ENCODE measurements at places on chromosomes 1 and 21.

DNA sequence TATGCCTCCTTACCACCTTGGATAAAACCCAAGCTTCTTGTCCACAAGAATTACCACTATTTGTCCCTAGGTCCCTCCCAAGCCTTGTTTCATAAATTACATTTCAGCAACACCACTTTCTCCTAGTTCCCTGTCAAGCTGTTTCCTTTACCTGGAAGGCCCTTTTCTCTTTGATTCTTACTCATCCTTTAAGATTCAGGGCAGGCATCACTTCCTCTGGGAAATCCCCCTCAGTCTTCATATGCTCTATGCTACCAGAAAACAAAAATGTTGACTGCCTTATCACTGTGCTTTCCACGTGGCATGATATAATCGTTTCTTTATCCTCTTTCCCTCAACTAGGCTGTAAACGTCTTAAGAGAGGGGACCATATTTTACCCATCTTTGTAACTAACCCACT is 102.7 kb downstream of the LYST start:
- no peak for DNase-seq

GRCh38 chr1:57007948-57008347 is 42.1 kb upstream of the C8B start:
- DNase-seq, result no peak

- DNase-seq, result no peak
Measured at GRCh38 chr1:67135354-67135753, 584 bp upstream of the C1orf141 start.

- no peak for DNase-seq
Measured at GRCh38 chr1:214464445-214465287, 86.7 kb downstream of the PTPN14 start.

- no peak for DNase-seq
Measured at GRCh38 chr21:17949421-17949820, 130.3 kb upstream of the C21orf91 start.

DNA sequence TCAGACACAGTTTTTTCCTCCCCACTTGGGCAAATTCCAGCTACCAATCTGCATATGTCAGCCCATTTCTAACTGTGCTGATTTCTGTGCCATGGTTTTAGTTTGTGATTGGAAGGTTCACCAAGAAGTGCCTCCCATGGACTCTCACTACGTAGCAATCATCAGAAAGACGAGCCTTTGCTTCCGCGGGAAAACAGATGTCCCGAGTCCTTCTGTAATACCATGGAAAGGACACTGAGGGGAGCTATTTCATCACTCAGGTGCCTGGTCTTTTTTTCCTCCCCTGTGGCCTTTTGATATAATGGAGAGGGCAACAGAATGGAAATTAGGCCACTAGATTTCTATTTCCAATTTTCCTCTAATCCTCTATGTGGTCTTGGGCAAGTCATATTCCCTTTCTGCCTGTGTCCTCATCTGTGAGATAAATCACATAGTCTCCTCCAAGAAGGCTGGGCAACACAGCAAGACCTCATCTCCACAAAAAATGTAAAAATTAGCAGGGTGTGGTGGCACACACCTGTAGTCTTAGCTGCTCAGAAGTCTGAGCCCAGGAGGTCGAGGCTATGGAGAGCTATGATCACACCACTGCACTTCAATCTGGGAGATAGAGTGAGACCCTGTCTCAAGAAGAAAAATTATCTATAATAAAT is 24.8 kb downstream of the LEMD1 start:
- DNase-seq, result no peak

DNA sequence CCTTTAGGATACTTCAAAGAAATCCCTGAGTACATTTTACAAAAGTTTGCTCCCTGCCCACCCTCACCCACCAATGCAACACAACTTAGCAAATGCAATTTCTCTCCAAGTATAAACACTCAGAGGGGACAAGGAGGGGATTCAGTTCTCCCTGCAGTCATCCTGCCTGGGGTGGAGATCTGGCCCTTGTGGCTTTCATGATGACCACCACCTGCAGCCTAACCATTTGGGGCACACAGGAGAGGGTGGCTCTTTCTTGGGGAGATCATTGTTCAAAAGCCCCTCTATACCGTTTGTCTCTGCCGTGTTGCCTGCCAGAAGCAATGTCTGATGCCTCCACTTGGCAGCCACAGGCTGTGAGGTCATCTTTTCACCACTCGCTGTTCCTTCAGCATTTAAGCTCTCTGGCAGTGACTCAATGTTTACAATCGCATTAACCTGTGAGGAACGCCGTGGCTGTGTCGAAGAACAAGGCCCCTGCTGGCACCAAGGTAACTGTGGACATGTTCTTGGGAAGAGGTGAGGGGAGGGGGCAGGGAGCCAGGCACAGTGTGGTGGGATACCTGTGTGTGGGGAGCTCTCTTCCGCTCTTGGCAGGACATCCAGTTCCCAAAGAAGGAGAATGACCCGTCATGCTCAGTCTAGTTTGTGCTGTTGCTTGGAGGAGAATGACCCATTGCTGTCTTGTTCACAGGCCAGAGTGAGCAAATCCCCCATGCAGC is 103.9 kb upstream of the DUSP10 start:
- no peak for DNase-seq

DNA sequence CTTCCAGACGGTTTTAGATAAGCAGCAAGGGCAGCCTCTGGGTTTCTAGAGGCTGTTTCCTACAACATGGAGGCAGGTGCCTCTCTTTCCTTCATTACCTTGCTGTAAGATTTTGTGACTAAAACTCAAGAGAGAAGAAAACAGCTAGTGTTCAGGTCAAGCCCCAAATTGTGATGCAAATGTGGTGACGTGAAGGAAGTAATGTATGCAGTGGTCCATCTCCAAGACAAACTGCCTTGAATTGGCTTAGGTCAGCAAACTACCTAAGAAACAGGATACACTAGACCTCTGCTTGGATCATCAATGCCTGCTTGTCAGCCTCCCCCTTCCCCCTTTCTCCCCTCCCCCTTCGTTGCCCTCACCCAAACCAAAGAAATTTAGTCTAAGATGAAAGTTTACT is 28.9 kb upstream of the RIPK4 start:
- DNase-seq, result no peak

DNA sequence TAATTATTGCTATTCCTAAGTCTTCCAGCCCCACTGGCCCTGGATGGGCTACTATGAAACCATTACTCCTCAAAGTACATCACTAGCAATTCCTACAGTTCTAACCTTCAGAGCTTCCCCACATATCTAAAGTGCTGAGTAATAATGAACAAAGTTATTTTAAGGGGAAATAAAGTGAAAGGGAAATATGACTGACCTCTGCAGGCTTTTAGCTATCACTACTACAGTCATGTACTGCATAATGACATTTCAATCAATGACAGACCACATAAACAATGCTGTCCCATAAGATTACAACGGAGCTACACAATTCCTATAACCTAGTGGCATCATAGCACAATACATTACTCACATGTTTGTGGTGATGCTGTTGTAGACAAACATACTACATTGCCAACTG is 32.5 kb upstream of the ASPM start:
- DNase-seq, result no peak

DNA sequence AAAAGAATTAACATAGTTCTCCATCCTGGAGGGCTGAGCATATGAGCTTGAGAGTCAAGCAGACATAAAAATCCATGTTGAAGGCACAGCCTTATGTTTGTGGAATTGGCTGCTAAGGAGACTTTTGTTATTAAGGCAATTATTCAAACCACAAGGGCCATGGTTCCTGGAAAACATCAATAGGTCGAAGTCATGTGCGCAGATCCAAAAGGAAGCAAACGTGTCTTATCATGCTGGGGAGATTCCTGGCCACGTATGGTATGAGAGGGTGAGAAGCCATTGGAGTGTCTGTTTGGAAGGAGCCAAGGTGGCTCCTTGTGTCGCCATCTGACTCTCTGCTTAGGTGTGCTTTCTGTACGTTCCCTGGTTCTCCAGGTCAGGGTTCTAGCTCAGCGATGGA is 61.8 kb upstream of the COA6 start:
- DNase-seq, result no peak

- DNase-seq, result no peak
Measured at GRCh38 chr1:63414691-63415365, 47.4 kb downstream of the ALG6 start.

GRCh38 chr1:183291802-183292514 is 105.9 kb downstream of the LAMC2 start:
- no peak for DNase-seq

GRCh38 chr21:44617071-44617501 is 5.2 kb downstream of the KRTAP10-8 start:
- no peak for DNase-seq

DNA sequence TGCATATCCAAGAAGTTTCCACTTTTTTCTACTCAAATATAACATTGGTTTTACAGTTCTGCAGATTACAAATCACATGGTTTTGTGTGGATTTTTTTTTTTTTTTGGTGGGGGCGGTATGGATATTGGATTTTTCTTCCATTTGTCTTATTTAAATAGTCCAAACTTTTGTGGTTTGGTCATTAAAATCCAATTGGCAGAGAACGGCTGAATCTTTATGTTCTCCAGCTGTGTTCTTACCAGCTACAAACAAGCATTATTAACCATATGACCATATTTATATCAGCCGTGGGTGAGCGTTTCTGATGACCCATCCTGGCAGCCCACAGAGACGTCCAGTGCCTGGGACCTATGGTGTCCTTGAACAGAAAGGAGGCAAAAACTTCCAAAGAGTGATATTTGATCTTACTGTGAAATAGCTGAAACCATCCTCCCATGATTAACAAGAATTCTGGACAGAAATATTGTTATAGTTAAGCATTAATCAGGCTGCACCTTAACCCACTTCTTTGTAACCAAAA is 200.4 kb downstream of the LYPLAL1 start:
- DNase-seq, result no peak

- no peak for DNase-seq
Measured at GRCh38 chr1:51569284-51570062, 47.4 kb upstream of the OSBPL9 start.

GRCh38 chr1:23646541-23646940 is 45.1 kb upstream of the RPL11 start:
- no peak for DNase-seq

DNA sequence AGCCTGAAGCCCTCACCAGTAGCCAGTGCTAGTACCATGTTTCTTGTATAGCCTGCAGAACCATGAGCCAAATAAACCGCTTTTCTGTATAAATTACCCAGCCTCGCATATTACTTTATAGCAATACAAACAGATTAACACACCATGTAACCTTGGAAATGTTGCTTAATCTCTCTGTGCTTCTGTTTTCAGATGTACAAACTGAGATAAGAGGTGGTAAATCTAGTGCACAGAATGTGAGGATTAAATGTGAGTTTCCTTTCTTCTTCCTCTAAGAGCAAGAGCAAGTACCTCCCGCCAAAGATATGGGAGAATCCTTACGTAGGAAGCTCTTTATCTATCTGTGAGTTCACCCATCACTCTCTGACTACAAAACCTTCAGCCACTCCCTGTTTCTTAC is 128.4 kb downstream of the HIVEP3 start:
- DNase-seq, result no peak

GRCh38 chr1:71882637-71883036 is 399.7 kb downstream of the NEGR1 start:
- no peak for DNase-seq

- DNase-seq, result no peak
Measured at GRCh38 chr21:45516071-45516670, 26.1 kb downstream of the SLC19A1 start.

DNA sequence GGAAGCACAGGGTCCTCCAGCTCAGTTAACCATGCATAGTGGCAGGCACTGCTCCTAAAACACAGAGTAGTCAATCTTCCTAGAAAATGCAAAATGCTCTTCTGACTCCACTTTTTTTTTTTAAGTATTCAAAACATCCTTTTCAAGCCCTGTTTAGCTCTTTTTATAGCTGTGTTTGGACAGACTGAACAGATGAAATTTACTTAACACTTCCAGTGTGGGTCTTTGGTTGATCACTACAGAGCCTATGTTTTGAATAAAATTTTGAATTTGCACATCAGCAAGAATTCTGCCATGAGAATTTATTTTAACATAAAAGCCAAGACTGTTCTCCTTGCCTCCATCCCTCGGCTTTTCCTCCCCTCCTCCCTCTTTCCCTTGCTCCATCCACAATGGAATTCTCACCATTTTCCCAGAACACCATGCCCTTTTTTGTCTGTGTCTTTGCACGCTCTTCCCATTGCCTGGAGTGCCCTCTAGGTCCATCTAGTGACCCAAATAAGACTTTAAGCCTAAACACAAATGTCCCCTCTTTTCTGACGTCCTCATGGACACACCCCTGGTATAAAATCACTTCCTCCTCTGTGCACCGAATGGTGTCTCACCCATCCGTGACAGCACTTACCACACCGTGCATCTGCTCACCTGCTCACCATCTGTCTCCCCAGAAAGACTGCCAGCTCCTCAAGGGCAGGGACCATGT is 24.0 kb upstream of the CPT2 start:
- DNase-seq, result no peak

GRCh38 chr21:25890001-25890400 is 155.2 kb downstream of the GABPA start:
- DNase-seq, result no peak

GRCh38 chr1:150514913-150515327 is 632 bp upstream of the FALEC start:
- no peak for DNase-seq

- no peak for DNase-seq
Measured at GRCh38 chr1:45516465-45516864, 5.2 kb downstream of the PRDX1 start.

GRCh38 chr1:58447042-58447441 is 99.5 kb downstream of the OMA1 start:
- DNase-seq, result no peak

DNA sequence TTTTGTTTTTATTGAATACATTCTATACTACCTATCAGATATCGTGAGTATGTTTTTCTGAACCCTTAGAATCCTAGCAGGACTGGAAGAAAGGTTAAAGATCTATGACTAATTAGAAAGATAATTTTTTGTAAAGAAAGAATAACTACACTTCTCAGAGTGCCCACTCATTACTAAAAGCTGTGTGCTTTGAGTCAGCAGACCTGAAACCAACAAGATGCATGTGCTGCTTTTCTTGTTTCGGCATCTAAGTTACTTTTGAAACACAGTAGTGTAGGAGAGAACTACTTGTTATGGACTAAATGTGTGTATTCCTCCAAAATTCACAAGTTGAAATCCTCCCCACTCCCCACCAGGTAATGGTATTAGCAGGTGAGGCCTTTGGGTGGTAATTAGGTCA is 127.8 kb upstream of the ESRRG start:
- DNase-seq, result no peak

DNA sequence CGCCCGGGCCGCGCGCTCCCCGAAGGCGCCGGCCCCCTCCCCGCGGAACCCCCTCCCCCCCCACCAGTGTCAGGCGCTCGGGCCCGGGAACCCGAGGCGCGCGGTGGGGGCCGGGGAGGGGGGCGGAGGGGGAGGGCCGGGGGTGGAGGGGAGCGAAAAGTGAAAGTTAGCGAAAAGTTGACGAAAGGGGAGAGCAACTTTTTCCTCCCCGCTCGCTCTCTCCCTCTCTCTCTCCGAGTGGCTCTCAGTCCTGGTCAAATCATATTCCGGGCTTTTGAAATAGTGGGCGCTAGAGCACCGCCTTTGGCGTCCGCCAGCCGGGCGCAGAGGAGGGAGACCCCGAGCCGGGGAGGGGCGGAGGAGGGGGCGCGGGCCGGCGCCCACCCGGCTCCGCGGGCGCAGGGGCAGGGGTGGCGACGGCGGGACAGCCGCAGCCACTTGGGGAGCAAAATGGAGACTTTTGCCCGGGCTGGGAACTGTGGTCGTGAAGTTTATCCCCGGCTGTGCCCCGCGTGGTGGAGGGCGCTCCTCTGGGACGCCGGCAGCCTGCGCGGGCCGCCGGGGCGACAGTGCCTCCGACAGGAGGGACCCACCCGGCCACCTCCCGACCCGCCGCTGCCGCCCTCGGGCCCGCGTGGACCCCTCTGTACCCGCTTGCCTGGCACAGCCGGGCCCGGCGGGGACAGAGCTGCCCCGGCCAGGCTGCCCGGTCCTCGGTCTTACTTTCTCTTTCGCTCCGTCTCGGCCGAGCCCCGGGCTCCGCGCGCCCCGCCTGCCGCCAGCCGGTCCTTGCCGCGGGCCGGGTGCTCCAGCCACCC is 697 bp downstream of the PRDM16 start:
- DNase-seq, result no peak
